ENCODE measurements at places on chromosomes 13 and 19.

- no peak for DNase-seq
Measured at GRCh38 chr13:69306766-69307165, 800.9 kb upstream of the ATXN8OS start.

DNA sequence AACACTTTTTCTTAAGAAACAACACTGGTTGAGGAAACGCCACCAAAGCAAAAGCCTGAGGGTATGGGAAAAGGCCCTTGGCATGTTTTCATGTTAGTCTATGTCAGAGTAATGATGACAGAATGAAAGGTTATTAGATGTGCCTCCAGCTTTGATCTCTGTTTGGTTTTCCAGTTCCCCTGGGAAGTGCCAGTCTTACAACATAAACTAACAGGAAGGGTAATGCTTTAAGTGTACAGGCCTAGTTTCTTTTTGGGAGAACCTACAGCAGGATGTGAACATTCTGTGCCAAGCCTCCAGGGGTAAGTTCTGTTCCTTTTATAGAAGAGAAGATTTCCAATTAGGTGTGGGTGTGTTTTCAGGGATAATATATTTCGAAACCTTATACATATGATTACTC lies 121.7 kb downstream of the FNDC3A start:
- no peak for DNase-seq

GRCh38 chr13:48944221-48944620 lies 31.5 kb upstream of the FNDC3A start:
- DNase-seq, result no peak

- DNase-seq, result no peak
Measured at GRCh38 chr13:67167420-67167819, 62.7 kb downstream of the PCDH9 start.

DNA sequence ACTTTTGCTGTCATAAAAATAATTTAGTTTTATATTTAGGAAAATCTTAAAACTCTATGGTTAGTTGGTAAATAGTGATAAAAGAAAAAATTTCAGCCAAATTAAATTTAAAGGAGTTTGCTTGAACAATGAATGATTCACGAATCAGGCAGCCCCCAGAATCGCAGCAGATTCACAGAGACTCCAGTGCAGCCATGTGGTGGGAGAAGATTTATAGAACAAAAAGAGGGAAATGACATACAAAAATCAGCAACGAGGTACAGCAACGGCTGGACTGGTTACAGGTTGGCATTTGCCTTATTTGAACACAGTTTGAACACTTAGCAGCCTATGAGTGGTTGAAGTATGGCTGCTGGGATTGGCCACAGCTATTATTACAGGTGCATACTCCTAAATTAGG lies 96.4 kb upstream of the MYCBP2 start:
- no peak for DNase-seq

DNA sequence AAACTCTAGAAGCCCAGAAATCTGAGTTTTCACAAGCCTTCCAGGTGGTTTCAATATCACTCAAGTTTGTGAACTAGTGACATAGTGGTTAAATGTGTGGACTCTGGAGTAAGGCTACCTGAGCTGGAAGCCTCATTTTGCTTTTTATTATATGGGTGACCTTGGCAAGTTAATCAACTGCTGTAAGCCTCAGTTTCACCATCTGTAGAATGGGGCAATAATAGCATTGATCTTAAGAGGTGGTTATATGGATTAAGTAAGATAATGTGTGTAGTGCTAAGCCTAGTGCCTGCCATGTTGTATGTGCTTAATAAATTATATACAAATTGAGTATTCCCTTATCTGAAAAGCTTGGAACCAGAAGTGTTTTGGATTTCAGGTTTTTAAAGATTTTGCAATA lies 65.5 kb upstream of the SIAH3 start:
- DNase-seq, result no peak

GRCh38 chr13:85313761-85314503 lies 485.3 kb downstream of the SLITRK6 start:
- DNase-seq, result no peak

Measured in stimulated activated CD8-positive, alpha-beta memory T cell treated with anti-CD3 and anti-CD28 coated beads, Interleukin-15, amount 100 ng/mL, for 48 hours (primary cell).